ENCODE measurements at places on chromosomes 12 and 14.
A peak's percentile ranks its signal among the peaks of the same experiment; 100 is the strongest.

DNA sequence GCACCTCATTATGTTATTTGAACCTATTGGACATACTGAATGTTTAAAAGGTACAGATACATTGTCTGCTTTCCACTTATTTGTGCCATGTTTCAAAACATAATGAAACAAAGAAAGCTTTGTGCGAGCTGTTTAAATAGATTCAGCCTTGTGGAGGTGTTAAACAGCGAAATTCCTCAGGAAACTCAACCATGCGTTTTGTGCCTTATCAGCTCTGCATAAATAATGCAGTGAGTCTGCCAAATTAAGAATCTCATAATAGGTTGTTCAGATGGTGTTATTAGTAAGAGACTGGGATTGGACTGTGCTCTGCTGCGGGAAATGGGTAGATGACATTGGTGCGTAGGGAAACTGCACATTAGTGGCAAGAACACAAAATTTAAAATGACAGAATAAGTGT is 163.7 kb upstream of the CLEC14A start:
- DNase-seq, result no peak

- no peak for DNase-seq
Observed at GRCh38 chr12:13197032-13197431, 506 bp downstream of the EMP1 start.

GRCh38 chr14:95326987-95327386 is 7.3 kb upstream of the CLMN start:
- no peak for DNase-seq

DNA sequence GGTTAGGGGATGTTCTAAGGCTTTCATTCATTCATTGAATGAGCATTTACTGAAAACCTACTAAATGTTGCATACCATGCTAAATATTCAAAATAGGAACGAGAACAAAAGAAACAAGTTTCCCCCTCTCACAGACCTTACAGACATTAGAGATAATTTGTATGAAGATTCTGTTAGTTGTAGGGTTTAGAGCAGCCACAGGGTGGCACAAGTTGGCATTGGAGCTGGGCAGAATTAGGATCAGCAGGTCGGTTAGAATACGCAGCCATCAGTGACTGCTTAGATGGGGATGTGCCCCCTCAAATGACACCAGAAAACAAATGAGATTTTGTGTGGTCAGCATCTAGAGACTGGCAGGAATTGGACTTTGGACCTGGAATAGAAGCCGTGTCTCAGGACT is 166.3 kb upstream of the DAAM1 start:
- no peak for DNase-seq

DNA sequence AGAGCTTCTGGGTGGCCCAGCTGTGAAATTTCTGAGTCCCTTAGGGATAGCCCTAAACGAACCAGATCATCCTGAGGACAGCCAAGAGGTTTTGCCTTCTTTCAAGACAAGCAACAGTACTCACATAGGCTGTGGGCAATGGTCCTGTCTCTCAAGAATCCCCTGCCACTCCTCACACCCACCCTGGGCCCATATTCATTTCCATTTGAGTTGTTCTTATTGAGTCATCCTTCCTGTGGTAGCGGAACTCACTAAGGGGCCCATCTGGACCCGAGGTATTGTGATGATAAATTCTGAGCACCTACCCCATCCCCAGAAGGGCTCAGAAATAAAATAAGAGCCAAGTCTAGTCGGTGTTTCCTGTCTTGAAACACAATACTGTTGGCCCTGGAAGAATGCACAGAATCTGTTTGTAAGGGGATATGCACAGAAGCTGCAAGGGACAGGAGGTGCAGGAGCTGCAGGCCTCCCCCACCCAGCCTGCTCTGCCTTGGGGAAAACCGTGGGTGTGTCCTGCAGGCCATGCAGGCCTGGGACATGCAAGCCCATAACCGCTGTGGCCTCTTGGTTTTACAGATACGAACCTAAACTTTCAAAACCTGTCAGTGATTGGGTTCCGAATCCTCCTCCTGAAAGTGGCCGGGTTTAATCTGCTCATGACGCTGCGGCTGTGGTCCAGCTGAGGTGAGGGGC is 38.9 kb downstream of the DAD1 start:
- DNase-seq, result no peak

- DNase-seq, result no peak
Observed at GRCh38 chr12:51589060-51589459, 2.0 kb upstream of the SCN8A start.

GRCh38 chr12:34046570-34046969 is 24.3 kb downstream of the ALG10 start:
- DNase-seq, result no peak

DNA sequence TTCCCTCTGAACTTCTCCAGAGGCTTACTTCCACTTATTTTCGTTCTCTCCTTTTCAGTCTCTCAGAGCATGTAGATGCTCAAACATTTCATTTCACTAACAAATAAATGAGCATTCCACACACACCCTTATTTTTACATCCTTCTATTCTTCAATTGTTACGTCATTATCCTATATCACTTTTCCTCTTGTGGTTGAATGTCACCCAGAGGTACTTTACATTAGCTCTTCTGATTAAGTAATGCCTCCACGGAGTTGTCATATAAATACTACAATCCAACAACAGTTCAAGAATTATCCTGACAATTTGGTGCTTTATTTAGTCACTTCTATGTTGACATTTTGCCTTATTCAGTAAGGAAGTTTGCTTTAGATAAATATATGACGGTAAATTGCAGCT is 18.4 kb downstream of the FAR2 start:
- DNase-seq, result no peak

DNA sequence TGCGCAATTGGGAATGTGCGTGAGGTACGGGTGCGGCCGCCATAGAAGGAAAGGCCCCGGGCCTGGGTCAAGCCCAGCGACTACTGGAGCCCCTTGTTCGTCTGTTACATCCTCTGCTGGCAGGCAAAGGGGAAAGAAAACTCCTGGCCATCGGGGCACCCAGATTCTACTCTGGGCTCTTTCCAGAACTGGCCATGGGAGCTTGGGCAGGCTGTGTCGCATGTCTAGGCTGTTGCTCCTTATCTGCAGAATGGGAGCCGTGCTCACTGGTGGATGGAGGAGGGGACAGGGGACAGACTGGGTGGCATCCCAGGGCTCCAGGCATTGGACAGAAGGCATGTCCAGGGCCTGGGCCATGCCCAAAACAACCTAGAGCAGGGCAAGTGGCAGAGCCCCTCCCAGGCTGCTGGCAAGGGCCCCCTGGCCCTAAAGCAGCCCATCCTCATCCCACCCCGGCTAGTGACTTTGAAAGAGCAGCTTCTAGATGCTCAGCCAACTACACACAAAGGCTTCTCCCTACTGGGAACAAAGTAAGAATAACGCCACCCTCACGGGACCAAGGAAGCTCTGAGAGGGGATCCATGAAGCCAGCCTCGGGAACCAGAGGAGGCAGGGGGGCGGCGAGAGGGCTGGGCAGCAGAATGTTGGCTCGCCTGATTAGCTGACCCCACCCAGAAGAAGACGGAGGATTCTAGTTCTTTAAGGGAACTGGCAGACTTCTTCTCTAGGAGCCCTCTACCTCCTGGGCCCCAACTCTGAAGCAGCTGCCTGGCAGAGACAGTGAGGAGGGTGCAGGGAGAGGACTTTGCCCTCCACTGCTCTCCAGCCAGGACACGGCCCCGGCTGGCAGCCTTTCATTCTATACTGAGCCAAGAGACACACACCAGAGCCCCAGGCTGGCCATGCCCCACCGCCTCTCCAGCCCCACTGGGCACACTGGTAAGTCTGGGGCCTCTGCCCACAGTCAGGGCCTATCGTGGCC is 96.8 kb downstream of the SINHCAF start:
- peak; percentile 55 for DNase-seq

- DNase-seq, result no peak
Observed at GRCh38 chr12:47366157-47366556, 286.4 kb upstream of the AMIGO2 start.

GRCh38 chr12:46659824-46660223 is 166.0 kb downstream of the SLC38A4 start:
- DNase-seq, result no peak

GRCh38 chr12:77494296-77494695 is 336.4 kb upstream of the NAV3 start:
- no peak for DNase-seq

- DNase-seq, result no peak
Observed at GRCh38 chr12:77923882-77924281, 93.2 kb downstream of the NAV3 start.
